Left forelimb (tissue), 1 donor: ENCODE measurements at places on chromosomes 1 and 21.

DNA sequence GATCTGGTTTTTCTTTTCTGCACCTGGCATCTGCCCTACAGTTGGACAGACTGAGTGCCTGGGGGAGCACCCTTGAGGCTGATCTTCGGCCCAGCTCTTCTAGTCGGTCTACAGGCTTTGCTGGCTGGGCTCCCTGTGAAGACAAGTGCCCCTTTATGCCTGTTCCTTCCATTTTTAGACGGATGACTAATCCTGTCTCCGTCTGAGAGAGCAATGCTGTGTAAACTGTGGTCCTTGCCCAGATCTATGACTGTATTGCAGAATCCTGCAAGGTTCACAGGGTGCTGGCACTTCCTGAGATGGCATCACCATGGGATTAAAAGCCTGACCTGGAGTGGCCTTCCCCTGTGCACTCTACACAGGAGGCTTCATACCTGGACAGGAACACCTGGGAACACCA lies 47.6 kb upstream of the SAMD13 start:
- no peak for DNase-seq

DNA sequence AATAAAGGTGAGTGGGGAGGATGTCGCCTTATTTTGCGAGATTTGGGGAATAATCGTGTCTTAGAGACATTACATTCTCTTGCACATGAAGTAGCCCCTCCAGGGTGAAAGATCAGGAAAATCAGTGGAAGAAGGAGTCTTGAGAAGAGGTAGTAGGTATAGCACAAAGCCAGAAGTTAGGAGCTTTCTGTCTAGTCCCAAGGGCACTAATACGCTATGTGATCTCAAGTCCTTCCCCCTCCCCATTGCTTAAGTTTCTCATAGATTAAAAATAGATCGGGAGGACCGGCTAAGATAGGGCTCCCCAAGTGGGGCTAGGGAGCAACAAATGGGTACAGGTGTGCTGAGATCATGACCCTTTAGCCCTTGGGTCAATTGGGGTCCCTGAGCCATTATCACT lies 13.5 kb downstream of the LRRN2 start:
- DNase-seq, result no peak

- DNase-seq, result no peak
Observed at GRCh38 chr1:160821627-160822026, 25.7 kb downstream of the LY9 start.

DNA sequence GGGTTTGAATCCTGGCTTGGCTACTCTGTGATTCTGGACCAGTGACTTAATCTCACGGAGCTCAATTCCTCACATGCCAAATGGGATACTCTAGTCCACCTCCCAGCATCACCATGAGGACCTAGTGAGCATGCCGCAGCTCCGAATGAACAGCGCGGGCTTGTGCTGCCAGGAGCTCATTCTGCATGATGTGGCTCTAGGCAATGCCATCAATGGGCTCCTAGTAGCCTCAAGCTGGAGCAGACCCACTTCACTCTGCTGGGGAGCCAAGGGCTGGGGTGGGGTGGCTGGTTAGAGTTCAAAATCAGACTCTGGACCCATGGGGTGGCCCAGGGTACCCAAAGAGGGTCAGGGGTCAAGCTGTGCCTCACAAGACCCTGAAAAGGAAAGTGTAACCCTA lies 41.5 kb downstream of the CDK18 start:
- no peak for DNase-seq

GRCh38 chr1:225962440-225962975 lies 21.5 kb upstream of the LEFTY2 start:
- peak; percentile 57 for DNase-seq

DNA sequence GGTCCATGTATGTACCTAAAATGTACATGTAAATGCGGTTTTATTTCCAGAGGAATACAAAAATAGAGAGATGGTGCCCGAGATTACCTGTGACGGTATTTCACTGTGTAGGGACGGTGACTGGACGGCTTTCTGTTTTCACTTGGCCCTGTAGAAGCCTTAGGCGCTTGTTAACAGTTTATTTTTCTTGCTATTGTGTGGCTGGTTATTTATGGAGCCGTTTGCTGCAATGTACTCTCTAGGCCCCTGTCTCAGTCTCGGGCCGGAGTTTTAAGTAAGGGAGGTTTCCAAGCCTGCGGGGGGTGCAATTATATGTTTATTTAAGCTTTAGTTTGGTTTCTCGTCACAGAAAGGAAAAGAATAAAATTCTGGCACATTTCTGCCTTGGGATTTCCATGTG lies 413 bp downstream of the EFCAB7 start:
- DNase-seq, result no peak

- no peak for DNase-seq
Observed at GRCh38 chr1:211882381-211883004, 51.9 kb upstream of the LPGAT1 start.

DNA sequence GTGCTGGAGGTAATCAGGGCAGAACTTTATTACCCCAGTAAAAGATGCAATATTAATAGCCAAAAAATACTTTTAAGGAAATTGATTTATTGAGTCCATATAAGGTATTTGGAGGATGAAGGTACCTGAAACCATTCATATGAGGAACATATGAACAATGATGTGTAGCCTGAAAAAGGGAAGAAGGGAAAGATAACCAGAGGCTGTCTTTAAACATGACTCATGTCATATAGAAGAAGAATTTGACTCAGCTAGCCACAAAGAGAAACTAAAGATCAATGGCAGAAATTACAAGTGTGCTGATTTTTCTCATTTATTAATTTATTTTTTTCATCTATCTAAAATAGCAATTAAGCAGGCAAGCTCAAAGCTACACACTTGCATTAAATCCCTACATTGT lies 136.2 kb upstream of the DUSP10 start:
- no peak for DNase-seq

DNA sequence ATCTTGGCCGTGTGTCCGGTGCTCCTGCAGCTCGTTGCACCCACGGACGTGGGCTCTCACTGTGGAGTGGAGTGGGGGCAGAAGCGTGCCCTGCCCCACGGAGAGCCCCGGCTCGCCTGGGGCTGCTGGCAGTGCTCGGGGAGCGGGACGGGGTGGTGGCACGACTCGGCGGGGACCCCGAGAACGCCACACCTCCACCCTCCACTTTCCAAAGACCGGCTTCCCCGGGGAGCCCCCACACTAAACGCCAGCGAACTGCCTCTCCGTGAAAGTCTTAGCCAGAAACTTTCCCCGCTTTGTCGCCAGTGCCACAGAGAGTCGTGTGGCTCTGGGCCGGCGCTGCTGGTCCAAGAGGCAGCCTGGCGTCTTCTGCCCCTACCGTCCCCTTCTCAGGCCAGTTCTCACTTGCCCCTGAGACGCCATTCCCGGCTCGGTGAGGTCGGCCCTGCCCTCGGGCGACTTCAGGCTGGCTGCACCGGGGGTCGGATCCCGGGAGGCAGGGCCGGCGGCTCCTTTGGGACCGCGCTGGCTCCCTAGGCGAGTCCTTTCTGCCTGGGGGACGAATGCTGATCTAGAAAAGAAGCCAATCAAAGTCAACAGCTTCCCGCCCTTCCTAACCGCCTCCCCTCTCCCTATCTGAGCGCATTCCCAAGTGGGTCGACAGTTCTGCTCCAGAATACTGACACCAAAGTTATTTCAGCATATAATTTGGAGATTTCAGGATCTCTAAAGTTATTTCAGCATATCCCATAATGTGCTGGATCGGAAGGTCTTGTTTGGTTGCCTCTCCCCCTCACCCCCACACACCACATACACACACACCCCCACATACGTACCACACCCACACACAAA lies 2.6 kb upstream of the SAMD13 start:
- DNase-seq, result peak; percentile 74

GRCh38 chr1:41780916-41781315 lies 137.8 kb downstream of the HIVEP3 start:
- peak; percentile 9 for DNase-seq

- peak; percentile 54 for DNase-seq
Observed at GRCh38 chr1:31576201-31576669, at the start of gene TINAGL1. Gene TINAGL1 (plus strand): TSS chr1:31576515. CDS start chr1:31577149, 634 bp downstream.

- DNase-seq, result peak; percentile 41
Observed at GRCh38 chr1:15260418-15261154, 13.6 kb downstream of the FHAD1 start.

- no peak for DNase-seq
Observed at GRCh38 chr21:42191696-42192595, 27.0 kb upstream of the ABCG1 start.

- no peak for DNase-seq
Observed at GRCh38 chr1:2860476-2861142, 59.1 kb upstream of the TTC34 start.

GRCh38 chr21:34215501-34215900 lies 142.1 kb downstream of the MRPS6 start:
- DNase-seq, result no peak

GRCh38 chr1:235239851-235240250 lies 78.8 kb upstream of the RBM34 start:
- DNase-seq, result no peak

- no peak for DNase-seq
Observed at GRCh38 chr21:25186273-25186672, 421.0 kb downstream of the MRPL39 start.

DNA sequence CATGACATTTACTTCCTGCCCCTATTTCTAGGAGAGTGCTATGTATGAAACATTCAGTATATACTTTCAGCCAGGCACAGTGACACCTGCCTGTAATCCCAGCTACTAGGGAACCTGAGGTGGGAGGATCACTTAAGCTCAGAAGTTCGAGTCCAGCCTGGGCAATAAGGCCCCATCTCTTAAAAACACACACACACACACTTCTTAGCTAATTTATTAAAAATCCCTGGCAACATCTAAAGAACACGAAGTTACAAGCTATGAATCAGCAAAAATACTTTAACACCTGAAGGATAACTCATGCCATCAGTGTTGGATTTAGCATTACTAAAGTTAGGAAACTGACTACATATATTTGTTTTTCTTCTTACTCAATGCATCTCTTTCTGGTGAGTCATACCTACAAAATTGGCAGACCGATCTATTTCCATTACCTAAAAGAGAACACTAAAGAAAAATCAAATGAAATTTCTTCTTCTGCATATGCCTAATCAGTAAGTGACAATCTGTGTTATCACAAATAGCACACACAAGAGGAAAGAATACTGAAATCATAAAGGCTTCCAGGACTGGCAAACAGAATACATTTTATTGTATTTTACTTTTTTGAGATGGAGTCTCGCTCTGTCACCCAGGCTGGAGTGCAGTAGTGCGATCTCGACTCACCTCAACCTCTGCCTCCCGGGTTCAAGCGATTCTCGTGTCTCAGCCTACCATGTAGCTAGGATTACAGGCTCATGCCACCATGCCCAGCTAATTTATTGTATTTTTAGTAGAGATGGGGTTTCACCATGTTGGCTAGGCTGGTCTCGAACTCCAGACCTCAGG lies 41.4 kb downstream of the RNF115 start:
- DNase-seq, result no peak

DNA sequence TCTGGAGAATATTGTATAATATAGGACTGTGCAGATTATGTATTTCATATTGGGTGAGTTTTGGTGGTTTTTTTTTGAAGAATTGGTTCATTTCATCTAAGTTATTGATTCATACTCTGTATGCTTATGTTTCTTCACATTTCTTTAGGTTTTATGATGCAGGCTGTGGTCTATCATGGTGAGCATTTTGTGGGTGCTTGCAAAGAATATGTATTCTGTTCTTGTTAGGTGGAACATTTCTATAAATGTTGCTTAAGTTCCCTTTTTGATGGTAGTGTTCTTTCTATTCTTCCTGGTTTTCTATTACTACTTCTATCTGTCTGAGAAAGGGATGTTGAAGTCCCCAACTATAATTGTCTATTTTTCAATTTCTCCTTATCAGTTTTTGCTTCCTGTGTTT lies 42.6 kb downstream of the PKN2 start:
- DNase-seq, result no peak

GRCh38 chr1:219174460-219175211 lies 958 bp downstream of the LYPLAL1 start:
- no peak for DNase-seq

DNA sequence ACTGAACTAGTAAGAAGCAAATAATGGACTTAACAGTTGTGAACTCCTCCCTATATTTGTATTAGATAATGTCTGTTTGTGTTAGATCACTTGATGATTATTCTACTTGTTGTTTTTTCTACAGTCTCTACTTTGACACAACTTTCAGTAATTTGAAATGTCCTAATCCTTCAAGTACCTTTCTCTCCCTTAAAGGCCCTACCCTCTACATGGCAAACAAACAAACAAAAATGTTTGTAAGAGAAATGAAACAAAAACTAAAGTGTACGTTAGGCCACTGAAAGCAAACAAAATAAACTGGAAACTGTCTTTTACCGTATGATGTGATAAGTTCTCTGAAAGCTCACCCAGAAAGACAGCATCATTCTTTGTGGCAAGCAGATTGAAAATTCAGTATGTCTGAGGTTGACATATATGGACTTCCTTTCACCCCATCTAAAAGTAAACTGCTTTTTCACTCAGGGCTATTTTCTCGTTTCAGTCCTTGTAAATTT lies 255.9 kb upstream of the SNX7 start:
- DNase-seq, result no peak

- no peak for DNase-seq
Observed at GRCh38 chr1:170068923-170069322, 5.6 kb downstream of the KIFAP3 start.

GRCh38 chr1:118900643-118901440 lies 87.3 kb downstream of the TBX15 start:
- DNase-seq, result no peak

GRCh38 chr1:10508511-10508951 lies 33.8 kb downstream of the PEX14 start:
- DNase-seq, result no peak

DNA sequence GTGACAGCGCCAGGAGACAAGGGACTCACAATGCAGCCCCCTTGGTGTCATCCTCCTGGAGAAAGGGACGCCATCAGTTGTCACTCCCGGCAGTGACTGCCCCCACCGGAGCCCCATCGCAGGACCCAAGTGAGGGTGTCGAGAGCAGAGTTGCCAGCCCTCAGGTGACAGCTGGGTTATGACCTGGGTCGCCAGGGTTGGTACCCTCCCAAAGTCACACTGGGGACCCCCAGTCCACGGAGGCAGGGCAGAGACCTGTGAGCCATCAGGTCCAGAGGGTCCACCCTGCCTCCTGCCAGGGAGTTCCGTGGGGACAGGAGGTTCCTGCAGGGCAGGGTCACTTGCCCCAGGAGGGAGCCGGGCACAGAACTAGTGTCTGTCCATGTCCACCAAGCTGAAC lies 78.2 kb upstream of the IFFO2 start:
- no peak for DNase-seq

DNA sequence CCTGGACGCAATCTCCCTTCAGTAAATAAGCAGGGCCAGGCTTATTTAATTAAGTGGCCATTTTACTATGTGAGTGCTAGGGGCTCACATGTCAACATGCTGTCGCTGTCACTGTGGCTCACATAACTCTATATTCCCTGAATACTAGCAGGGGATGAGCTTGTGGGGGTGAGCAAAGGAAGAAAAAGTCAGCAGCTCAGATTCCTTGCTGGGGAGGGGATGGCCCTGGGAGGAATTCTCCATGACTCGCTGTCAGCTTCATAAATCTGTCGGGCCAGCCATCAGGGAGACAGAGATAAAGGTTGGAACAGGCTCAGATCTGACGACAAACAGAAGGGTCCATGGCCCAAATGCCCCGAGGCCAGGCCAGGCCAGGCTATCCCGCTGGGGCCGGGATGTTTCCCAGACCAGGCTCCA lies 26.0 kb upstream of the PLEKHG5 start:
- DNase-seq, result no peak
